NCI-H460 (cell line): ENCODE measurements at places on chromosomes 1 and 21.

DNA sequence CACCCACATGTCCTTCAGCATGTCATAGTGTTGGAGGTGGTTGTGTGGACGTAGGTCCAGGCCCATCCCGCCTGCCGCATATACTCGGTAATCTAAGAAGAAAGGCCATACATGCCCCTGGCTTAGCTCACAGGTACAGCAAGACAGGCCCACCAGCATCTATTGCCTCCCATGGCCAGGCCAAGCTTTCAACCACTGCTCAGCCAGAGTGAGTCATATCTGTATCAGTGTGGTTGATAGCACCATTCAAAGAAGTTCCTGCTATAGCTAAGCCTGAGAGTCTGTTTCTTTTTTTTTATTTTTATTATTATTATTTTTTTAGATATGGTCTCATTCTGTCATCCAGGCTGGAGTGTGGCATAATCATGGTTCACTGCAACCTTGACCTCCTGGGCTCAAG, 17.0 kb downstream of the KLHDC8A start:
- no peak for DNase-seq

DNA sequence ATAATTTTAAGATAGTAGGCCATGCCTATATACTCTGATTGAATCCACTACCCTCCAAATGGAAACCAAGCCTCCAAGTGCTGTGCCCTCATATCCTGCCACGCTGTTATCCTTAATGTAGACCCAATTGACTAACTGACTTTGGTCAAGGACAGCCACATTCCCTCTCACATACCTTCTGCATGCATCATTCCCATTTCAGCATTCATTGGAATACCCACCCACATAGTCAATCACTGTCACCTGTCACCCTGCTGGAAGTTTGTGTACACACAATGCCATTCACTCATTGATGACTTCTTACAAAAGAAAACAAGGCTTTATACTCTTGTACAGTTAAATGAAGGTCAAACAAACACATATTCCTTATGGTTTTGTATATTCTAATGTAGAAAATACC, 221.1 kb upstream of the PBX1 start:
- no peak for DNase-seq

GRCh38 chr1:226046240-226046639, 16.3 kb upstream of the H3-3A start:
- no peak for DNase-seq

DNA sequence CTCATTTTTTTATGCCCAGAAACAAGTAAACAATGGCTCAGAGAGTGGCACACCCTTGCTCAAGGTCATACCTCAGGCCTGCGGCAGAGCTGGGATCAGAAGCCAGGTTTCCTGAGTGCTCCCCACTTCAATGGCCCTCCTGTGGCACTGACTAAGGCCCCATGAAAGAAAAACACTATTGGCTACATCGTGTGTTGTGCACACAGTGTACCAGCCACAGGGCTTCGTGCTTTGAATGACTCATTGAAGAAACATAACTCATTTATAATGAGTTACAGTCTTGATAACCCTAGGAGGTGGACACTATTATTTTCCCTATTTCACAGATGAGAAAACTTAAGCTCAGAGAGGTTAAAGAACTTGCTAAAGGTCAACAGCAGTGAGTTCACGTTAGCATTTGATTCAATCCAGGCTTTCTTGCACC, 91.2 kb downstream of the TRABD2B start:
- no peak for DNase-seq

DNA sequence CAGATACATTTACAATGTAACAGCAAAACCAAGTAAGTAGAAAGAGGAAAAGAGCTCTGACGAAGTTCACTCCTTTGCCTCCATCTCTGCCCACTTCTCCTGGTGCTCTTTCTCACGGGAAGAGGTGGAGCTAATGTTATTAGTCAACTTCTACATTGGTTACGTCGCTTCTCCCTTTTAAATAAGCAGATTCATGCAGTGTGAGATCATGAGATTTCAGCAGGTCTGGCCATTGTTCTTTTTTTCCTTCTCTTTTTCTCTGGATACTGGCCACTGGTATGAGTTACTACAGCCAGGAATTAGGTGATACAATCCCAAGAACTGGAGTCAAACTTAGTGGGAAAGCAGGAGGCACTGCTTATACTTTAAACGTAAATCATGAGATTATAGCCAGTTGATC, 207.1 kb downstream of the AKT3 start:
- DNase-seq: no peak

DNA sequence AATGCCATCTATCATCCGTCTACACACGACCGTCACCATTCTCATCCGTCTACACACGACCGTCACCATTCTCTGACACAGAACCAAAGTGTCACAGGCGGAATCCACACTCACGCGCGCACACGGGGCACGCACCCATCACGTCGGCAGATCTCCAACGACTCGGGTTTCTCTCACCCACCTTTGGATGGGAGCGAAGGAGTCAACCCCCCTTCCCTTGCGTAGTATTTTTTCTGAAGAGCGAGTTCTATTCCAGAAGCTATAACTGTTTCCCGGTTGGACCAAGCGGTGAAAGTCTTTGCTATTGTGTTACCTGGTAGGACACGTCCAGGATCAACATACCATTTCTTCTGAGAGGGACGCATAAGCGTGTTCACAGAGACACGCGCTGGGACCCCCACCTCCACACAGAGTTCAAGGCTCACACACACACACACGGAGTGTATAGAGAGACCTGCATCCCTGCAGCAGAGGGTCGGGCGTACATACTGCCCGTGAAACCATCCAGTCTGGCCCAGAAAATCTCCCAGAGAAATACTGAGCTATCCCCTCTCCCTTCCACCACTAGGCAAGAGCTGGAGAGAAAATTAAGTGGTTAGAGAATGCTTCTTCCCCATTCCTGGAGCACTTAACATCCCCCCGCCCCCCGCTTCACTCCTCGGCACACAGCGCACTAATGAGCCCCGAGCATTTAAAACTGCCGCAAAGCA, 741 bp downstream of the DUSP10 start:
- peak; percentile 4 for DNase-seq

DNA sequence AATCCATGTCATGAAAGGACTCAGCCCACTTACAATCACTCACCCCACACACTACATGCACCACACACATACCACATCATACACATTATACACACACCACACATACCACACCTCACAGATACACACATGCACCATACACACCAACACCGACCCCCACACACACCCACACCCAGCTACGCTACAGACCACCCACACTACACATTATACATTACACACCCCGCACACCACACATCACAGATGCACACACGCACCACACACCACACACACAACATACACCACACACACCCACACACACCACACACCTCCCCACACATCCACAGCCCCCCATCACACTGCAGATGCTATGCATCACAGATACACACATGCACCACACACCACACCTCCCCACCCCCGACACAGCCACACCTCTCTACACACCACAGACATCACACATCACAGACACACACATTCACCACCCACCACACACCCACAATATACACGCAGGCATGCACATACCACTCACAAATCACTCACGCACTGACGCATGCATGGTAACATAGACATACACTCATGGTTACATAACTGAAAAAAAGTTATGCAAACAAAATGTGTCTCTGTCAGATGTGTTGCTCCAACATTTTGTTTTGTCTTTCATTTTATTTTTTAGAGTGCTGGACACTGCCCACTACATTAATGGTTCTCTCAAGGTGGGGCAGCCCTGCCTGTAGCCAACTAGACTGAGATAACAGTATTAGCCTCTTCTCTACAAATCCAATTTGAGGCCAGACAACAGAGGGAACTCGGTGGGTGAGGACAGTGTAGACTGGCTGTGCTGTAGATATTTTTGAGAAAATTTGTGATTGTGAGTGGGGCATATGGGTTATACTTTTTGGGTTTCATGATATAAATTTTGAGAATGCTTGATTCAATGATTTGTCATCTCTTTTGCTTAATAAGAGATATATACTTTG, 15.2 kb upstream of the PGBD2 start:
- no peak for DNase-seq

GRCh38 chr1:80799457-80799856, 1001.3 kb upstream of the ADGRL2 start:
- no peak for DNase-seq

- DNase-seq: no peak
These were observed 51.5 kb downstream of the FOXO6 start for GRCh38 chr1:41412748-41413147.

DNA sequence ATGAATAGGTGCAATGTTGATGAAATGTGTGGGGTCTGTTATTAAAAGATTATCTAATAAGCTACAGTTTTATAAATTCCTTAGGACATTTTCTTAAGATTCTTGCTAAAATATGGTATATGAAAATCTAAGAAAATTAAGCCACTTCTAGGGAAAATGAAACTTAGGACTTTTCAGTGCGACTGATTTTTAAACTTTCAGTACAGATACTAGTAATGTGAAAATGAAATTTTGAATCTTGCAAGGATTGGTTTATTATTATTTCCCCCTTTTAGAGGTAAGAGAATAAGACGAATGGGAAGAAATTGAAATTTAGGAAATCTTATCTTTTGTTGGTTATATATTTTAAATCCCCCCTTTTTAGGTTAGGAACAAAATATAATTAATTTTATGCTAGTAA, 16.4 kb downstream of the CAPZA1 start:
- DNase-seq: no peak

DNA sequence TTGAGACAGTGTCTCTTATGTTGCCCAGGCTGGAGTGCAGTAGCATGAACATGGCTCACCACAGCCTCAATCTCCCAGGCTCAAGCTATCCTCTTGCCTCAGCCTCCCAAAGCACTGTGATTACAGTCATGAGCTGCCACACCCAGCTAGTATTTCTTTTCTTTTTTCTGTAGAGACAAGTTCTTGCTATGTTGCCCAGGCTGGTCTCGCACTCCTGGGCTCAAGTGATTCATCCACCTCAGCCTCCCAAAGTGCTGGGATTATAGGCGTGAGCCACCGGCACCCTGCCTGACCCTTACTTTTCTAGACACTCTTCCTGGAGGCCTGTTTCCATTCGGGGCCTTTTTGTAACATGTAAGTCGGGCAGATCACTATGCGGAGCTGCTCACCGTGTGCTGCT, 30.1 kb upstream of the SRP9 start:
- DNase-seq: no peak

DNA sequence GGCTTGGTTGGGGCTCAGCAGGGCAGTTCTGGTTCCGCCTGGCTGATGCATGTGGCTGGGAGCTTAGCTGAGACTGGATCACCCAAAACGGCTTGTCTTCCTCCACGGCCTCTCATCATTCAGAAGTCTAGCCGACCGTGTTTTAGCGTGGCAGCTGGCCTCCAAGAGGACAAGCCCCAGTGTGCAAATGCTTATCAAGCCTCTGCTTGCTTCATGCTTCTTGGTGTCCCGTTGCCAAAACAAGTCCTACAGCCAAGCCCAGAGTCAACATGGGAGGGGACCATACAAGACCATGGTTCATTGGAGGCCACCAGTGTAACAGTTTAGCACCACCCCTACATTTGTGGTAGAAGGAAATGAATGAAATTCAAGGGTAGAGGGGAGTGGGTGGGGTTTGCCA, 10.5 kb upstream of the KDF1 start:
- no peak for DNase-seq

DNA sequence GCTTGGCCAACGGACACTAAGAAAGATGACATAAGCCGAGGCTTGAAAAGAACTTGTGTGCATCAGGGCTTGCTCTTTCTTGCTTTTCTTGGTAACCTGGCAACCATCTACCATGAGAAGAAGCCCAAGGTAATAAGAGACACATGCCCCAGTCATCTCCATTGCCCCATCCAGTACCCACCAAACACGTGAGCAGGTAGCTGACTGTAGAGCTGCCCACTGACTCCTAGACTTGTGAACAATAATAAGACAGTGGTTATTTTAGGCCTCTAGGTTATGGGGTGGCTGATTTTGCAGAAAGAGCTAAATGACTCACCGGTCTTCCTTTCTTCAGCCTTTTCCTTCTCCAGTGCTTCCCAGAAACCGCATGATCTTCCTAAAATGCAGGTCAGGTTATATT, 105.0 kb upstream of the JUN start:
- DNase-seq: no peak

GRCh38 chr1:183926983-183927382, 110.5 kb downstream of the COLGALT2 start:
- no peak for DNase-seq
